Stimulated activated CD4-positive, alpha-beta T cell treated with anti-CD3 and anti-CD28 coated beads, Interleukin-15, amount 100 ng/mL, for 48 hours (primary cell): ENCODE measurements at places on chromosomes 2 and 18.
A peak's percentile ranks its signal among the peaks of the same experiment; 100 is the strongest.

- DNase-seq, result no peak
Measured at GRCh38 chr2:10629819-10630532, 59.8 kb downstream of the NOL10 start.

- peak; percentile 32 for DNase-seq
Measured at GRCh38 chr2:75199428-75200011, at the start of gene TACR1. Gene TACR1, minus strand, starts transcription at chr2:75199520. Its CDS starts 586 bp downstream, at chr2:75198934.

DNA sequence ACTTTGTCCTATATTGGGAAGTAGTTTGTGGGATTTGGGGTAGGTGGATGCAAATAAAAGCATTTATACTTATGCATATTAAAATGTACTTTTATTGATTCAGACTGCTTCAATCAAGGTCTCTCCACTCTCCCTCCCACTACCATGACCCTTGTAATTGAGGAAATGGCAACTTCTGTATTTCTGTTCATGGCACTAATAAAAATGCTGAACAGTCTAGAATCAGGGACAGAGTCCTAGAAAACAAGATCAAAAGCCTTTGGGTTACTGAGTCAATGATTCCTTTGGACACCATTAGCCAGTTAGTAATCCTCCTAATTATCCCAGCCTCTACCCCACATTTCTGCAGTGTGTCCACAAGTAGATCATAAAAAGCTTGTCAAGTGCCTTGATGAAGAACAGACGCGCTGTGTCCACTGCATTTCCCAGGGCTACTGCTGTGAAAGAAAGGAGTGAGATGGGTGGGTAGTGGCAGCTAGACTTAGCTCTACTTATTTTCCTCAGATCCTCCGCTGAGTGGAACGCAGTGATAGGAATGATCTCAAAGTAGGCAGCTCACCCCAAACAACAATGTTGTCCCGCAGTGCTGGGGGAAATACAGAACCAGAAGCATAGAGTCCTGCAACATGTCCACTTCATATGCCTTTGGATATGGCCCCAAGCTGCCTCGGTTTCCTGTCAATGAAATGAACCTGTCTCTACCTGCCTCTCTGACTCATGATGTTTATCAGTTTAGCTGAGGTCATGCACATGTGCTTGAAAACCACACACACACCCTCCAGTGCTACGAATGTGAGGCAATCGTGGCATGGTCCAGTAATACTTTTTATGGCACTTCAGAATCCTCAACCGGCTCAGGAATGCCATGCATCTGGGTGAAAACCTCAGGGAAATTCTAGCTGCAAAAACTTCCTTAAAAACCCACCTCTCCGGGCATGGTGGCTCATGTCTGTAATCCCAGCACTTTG lies 115.5 kb downstream of the COL6A3 start:
- no peak for DNase-seq

- DNase-seq, result peak; percentile 21
Measured at GRCh38 chr2:98730053-98730706, 752 bp downstream of the MGAT4A start.

DNA sequence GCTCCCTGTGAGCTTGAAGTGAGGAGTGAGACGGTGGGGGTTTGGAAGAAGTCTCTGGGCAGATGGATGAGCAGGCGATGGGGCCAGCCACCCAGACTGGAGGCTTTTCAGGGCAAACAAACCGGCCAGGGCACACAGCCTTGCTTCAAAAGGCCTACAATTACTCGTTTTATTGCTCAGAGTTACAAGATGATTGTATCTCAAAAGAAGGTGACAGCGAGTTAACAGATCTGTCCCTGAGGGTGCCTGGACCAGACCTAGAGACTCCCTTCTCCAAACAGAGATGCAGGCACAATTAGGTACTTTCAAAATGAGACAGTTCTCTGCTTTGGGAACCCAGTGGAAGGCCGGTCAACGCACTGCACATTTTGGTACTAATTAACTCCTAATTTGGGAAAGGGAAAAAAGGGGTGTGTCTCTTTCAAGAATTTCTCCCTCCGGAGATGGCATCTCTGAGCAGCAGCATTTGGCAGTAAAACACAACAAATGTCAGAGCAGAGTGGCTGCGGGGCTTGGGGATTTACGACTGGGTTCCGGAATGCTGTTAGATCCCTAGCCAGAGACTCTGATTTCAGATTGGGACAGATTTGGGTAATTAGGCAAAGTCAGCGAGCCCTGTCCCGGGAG lies 226.7 kb downstream of the TTC32 start:
- DNase-seq, result no peak

GRCh38 chr2:99876956-99877355 lies 265.4 kb downstream of the AFF3 start:
- no peak for DNase-seq

DNA sequence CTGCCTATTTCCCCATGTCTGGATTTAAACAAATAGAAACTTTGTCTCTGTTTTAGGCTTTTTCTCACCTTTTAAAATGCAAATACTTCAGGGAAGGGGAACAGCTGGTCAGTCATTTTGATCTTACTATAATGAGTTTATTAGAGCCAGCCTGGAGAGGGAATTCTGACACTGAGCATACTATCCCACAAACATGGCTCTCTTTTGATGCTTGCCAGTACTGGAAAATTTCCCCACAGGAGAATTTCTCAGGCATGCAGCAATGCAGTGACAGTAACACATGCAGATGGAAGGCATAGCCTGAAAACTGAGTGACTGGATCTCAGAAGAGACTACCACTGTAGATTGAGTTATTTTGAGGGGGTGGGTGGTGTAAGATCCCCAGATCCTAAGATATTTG lies 974.3 kb upstream of the CELF4 start:
- DNase-seq, result no peak

DNA sequence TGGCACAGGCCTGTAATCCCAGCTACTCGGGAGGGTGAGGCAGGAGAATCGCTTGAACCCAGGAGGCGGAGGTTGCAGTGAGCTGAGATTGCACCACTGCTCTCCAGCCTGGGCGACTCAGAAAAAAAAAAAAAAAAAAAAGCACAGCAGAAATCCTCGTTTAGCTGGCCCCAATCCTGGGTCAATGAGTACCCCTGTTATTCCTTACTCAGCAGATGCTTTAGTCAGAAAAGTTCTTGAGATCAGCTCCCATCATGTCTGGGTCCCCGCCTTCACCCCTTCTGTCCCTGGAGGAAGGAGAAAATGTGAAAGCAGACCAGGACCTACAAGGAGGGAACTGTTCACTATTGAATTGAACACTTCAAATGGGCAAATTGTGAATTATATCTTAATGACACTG lies 16.4 kb upstream of the KCNG3 start:
- DNase-seq, result no peak

- DNase-seq, result no peak
Measured at GRCh38 chr18:36012891-36013290, 40.4 kb downstream of the RMP24 start.

DNA sequence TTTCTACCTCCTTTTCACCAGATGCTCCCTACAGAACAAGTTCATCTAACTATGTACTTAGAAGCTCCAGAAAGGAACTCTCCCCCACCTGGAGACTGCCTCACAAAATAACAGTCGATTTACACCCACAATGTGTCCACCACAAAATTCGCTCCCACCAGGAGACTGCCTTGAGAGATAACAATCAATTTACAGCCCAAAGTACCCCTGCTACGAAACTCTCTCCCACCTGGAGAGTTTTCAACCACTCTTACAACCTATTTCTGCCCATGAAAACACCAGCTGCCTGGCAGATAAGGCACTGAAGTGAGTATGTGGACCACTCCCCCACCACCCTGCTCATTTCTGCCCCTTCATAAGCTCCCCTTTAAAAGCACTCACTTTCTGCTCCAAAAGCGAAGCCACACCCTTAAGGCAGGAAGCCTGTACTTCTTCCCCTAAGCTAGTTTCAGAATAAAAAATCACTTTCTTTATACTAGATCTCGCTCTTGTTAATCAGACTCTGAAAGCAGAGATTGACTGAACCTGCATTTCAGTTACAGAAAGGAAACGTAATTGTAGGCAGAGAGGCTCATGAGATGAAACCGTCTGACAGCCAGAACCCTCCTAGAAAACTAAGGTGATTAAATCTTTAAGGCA lies 94.4 kb upstream of the RBBP8 start:
- no peak for DNase-seq

GRCh38 chr2:28779001-28779400 lies 27.4 kb downstream of the PPP1CB start:
- DNase-seq, result no peak

DNA sequence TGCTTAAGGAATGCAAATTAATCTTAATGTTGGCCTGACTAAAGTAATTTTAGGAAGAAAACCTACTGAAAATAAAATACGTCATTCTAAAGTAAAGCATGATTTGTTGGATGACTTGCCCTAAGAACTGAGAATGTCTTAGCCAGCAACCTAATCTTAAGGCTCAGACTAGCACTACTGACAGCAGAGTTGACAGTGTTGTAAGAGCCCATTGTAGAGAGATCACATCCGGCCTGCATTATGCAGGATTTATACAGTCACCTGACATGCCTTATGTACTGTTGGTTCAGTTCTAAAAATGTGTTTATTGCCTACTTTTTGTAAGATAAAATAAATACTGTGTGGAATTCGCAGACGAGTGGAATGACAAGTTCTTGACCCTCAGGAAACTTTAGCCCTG lies 82.3 kb downstream of the TMEM185B start:
- DNase-seq, result no peak

DNA sequence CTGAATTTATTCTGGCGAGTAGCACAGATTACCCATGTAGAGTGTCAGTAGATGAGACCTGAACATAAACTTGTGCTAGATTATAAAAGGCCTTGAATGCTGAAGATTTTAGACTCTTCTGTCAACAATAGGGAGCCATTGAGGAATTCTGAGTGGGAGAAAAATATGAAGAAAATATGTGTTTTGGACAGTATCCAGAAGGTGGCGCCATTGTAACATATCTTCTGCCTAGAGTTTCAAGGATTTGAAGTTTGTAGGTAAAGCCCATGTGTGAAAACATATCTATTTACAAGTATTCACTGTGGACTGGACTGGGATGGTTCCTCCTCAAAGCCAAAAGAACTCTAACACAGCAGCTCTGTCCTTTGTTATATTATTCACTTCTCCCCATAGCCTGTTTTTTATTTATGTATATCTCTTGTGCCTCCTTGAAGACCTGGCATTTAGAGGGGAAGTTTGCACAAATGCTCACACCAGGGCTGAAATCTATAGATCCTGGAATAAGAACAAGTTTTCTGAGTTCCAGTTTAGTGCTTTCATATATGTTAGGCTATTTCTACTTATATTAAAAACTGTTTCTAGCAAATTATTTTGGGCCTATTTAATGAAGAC lies 124.9 kb downstream of the RDH14 start:
- peak; percentile 4 for DNase-seq

- DNase-seq, result no peak
Measured at GRCh38 chr18:49907346-49907929, 94.1 kb upstream of the ACAA2 start.

- no peak for DNase-seq
Measured at GRCh38 chr2:176668912-176669311, 399.7 kb downstream of the MTX2 start.

DNA sequence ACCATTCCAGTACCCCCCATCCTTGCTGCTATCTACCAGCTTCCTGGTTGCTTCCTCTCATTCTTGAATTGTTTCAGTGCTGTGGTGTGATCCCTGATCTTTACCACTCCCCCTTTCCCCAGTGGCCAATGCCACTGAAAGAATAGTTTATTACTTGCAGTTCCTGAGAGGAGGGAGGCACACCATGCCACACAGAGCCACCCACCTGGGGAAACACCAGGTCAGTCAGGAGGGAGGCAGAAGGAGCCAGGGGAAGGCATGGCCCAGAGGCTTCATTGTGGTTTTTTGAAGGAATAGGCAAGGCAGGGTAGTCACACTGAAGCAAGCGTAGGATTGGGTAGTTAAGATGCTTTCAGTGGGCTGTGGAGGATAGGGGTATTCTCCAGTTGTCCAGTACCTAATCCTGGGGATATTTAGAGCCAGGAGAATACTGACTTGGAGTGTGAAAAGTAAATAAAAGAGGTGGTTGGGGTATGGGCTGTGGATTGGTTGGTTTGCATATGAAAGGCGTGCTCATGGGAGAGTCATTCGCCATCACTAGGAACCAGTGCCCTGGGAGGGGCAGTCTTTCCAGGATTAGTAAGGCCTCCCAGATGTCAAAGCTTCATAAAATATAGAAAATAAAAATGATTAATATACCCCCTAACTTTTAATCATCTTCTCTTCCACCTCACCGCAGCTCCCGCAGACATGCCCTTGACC lies 6.7 kb upstream of the TMEM177 start:
- no peak for DNase-seq

GRCh38 chr2:99504844-99505584 lies 15.2 kb upstream of the REV1 start:
- no peak for DNase-seq
